ENCODE measurements at places on chromosomes 3 and 15. TPM values are rescaled to one million over a fixed set of nuclear protein-coding genes. Genes with fewer than 3 reads are reported as not detected.

The PHLDB2 gene
- 42.9 TPM for total RNA-seq

GRCh38 chr3:71874618-71875017 is 89.7 kb upstream of the PROK2 start:
- H3K36me3 ChIP-seq: no peaks in the 10 kb centered on the region
- no peak for DNase-seq
- no peak overlapping the region for H3K27ac ChIP-seq
- H3K4me3 ChIP-seq: no peak overlapping the region

- H3K4me1 ChIP-seq: peaks cover 3% of the 10 kb centered on the region
- no peaks in the 10 kb centered on the region for H3K27me3 ChIP-seq
- no peak overlapping the region for H3K4me3 ChIP-seq
- DNase-seq: no peak
- no peaks in the 10 kb centered on the region for H3K36me3 ChIP-seq
Measured at GRCh38 chr3:144028798-144029411, 57.3 kb downstream of the DIPK2A start.

GRCh38 chr15:69660658-69661405 is 208.2 kb downstream of the RPLP1 start:
- H3K4me3 ChIP-seq: no peak overlapping the region
- H3K27ac ChIP-seq: no peak overlapping the region
- no peak for DNase-seq
- no peaks in the 10 kb centered on the region for H3K4me1 ChIP-seq

DNA sequence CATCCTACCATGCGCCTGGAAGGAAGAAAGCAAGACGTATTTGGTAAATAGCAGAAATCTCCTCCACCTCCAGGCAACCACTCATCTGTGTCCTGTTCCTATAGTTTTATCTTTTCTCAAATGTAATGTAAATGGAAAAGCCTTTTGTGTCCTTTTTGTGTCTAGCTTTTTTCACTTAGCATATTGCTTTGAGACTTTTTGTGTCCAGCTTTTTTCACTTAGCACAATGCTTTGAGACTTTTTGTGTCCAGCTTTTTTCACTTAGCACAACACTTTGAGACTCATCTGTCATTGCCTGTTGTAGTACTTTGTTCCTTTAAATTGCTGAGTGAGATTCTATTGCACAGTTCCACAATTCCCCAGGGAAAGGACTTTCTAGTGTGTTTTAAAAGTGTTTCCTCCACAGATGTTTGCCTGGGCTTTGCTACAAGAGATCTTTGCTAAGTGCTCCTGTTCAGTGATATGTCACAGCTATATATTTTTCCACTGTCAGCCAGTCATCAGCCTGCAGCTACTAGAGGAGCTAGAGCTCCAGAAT is 27.9 kb upstream of the MUC13 start:
- DNase-seq: no peak
- no peaks in the 10 kb centered on the region for H3K27me3 ChIP-seq
- H3K27ac ChIP-seq: no peak overlapping the region
- H3K4me3 ChIP-seq: no peak overlapping the region
- H3K36me3 ChIP-seq: no peaks in the 10 kb centered on the region
- no peaks in the 10 kb centered on the region for H3K4me1 ChIP-seq

GRCh38 chr15:100653608-100654007 is 51.2 kb downstream of the ASB7 start:
- no peak overlapping the region for H3K4me3 ChIP-seq
- H3K27me3 ChIP-seq: no peaks in the 10 kb centered on the region
- H3K36me3 ChIP-seq: peaks cover 2% of the 10 kb centered on the region
- no peak for DNase-seq
- H3K4me1 ChIP-seq: no peaks in the 10 kb centered on the region

- H3K27ac ChIP-seq: no peak overlapping the region
- H3K4me3 ChIP-seq: no peak overlapping the region
- H3K36me3 ChIP-seq: no peaks in the 10 kb centered on the region
- H3K27me3 ChIP-seq: no peaks in the 10 kb centered on the region
Measured at GRCh38 chr15:63288778-63289378, 11.5 kb downstream of the APH1B start.

GRCh38 chr15:20341901-20342600 is 199.5 kb downstream of the GOLGA6L6 start:
- H3K27me3 ChIP-seq: no peaks in the 10 kb centered on the region
- no peak overlapping the region for H3K4me3 ChIP-seq
- DNase-seq: peak; percentile 70
- no peak overlapping the region for H3K27ac ChIP-seq

- no peaks in the 10 kb centered on the region for H3K4me1 ChIP-seq
- H3K4me3 ChIP-seq: no peak overlapping the region
- DNase-seq: no peak
- no peaks in the 10 kb centered on the region for H3K27me3 ChIP-seq
- H3K27ac ChIP-seq: no peak overlapping the region
Measured at GRCh38 chr3:21170964-21171363, 580.0 kb downstream of the ZNF385D start.

GRCh38 chr3:128335621-128336296 is 130.9 kb downstream of the DNAJB8 start:
- no peak for DNase-seq
- no peaks in the 10 kb centered on the region for H3K27me3 ChIP-seq
- no peaks in the 10 kb centered on the region for H3K4me1 ChIP-seq
- no peak overlapping the region for H3K4me3 ChIP-seq
- H3K27ac ChIP-seq: no peak overlapping the region

- no peak overlapping the region for H3K27ac ChIP-seq
- no peaks in the 10 kb centered on the region for H3K4me1 ChIP-seq
- no peak overlapping the region for H3K4me3 ChIP-seq
- H3K36me3 ChIP-seq: peaks cover 24% of the 10 kb centered on the region
- no peaks in the 10 kb centered on the region for H3K27me3 ChIP-seq
- no peak for DNase-seq
Measured at GRCh38 chr3:42088803-42089530, 2.2 kb upstream of the TRAK1 start.

- H3K36me3 ChIP-seq: no peaks in the 10 kb centered on the region
- DNase-seq: no peak
- H3K4me1 ChIP-seq: no peaks in the 10 kb centered on the region
- no peak overlapping the region for H3K4me3 ChIP-seq
- H3K27ac ChIP-seq: peak overlapping the region; percentile 9
Measured at GRCh38 chr3:151351219-151351618, 21.9 kb upstream of the P2RY13 start.

- H3K4me1 ChIP-seq: no peaks in the 10 kb centered on the region
- DNase-seq: no peak
- H3K4me3 ChIP-seq: no peak overlapping the region
- no peak overlapping the region for H3K27ac ChIP-seq
Measured at GRCh38 chr15:68196445-68197169, 8.5 kb downstream of the CALML4 start.

The CCDC54 gene
- not detected for total RNA-seq

All from liver (tissue), 10 donors.